ENCODE measurements at places on chromosomes 11 and 22. TPM values are rescaled to one million over a fixed set of nuclear protein-coding genes. Genes with fewer than 3 reads are reported as not detected.

BIRC2 gene
- 42.8 TPM for polyA plus RNA-seq

SLC37A2 gene
- polyA plus RNA-seq = 2.1 TPM

DNA sequence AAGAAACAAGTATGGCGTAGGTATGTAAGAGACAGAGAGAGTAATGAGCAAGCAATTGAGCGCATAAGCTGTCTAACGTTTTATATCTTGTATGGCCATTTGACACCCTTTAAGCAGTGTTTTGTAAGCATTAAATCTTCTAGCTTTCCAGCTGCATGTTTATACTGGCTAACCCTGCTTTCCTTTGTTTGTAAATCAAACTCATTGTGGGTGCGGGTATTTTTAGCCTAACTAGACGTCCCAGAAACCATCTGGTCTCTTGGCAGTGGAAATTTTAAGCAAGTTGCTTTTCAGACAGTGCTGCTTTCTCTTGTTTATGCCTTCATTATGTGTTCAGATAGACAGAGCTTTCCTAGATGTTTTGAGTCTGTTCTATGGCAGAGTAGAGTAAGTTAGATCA, 73.5 kb downstream of the RNF169 start:
- peak; percentile 97 for DNase-seq

DNA sequence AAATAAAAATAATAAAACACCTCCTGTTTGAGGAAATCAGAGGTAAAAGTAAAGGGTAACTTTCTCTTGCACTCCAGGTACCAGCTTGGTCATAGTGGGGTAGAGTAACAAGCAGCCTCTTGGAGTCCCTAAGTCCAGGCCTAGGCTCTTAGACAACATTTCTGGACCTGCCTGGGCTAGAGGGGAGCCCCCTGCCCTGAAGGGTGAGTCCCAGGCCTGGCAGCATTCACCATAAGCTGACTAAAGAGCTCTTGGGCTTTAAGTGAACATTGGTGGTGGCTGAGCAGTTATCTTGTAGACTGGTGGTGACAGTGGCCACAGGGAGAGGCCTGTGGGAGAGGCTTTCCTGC, 18.6 kb upstream of the OR56A3 start:
- no peak for DNase-seq

GRCh38 chr22:38318792-38319773, 1.9 kb upstream of the CSNK1E start:
- no peak for DNase-seq

Measured in endothelial cell of umbilical vein (primary cell).